ENCODE measurements at places on chromosomes 1 and 21. TPM values are rescaled to one million over a fixed set of nuclear protein-coding genes. Genes with fewer than 3 reads are reported as not detected.
A peak's percentile ranks its signal among the peaks of the same experiment; 100 is the strongest.

DNA sequence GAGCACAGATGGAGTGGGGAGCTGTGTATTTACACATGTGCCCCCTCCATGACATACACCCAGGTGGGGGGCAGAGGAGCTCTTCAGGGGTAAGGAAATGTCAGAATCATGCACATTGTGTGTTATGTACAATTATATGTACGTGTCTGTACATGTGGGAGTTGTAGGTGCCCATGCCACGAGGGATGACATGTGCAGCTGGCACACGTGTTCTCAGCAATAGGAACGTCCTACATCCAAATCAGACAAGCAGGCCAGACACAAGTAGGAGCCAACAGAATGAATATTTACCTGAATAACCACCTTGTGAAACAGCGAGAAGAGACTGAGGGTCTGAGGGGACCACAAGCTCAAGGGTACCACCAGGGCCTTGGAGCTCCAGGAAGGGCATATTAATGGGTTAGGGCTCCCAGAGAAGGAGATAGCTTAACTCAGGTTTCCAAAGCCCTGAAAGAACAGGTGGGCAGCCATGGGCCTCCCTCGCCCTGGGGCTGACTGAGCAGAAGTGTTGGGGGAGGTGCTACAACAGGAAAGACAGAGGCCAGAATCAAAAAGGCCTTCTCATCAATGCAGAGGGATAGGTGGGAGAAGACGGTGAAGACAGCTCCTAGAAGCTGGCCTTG is 3.2 kb downstream of the COL16A1 start:
- DNase-seq, result no peak

DNA sequence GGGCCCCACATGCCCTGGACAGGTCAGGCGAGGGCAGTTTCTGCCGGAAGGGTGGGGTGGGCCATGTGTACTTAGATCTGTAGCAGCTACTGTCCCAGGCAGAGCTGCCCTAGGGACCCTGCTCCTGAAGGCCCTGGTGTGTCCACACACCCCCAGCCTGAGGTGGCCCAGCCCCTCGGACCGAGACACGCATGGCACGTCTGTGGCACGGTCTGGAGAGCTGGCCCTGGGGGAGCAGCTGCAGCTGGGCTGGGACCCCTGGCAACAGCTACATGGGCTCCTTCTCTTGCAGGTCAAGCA is 24.6 kb downstream of the PANK4 start:
- DNase-seq, result no peak

DNA sequence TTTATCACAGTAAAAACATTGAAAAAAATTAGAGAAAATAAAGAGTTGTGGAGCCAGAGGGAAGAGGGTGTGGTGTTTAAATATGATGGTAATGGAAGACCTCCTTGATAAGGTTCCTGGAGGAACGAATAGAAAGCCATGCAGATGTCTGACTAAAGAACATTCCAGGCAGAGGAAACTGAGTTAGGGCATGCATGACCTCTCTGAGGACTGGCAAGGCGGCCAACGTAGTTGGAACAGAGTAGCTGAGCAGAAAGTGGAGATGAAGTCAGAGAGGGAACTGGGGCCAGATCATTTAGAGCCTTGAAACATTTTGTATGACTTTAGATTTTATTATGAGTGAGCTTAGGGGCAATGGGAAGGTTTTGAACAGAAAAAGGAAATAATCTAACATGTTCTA is 377.5 kb downstream of the HLX start:
- peak; percentile 52 for DNase-seq

- peak; percentile 40 for DNase-seq
Measured at GRCh38 chr1:1112237-1112985, 3.5 kb downstream of the C1orf159 start.

DNA sequence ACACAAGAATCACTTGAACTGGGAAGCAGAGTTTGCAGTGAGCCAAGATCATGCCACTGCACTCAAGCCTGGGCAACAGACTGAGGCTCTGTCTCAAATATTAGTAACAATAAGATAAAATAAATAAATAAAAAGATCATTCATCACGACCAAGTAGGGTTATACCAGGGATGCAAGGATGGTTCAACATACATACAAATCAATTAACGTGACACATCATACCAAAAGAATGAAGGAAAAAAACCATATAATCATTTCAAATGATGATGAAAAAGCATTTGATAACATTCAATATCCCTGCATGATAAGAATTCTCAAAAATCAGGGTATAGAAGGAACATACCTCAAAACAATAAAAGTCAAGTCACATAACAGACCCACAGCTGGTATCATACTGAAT is 38.3 kb downstream of the PHTF1 start:
- no peak for DNase-seq

- DNase-seq, result no peak
Measured at GRCh38 chr1:37438869-37439343, 35.5 kb upstream of the ZC3H12A start.

Gene CD164L2
- total RNA-seq, result not detected

Gene CHIA
- not detected for total RNA-seq
